ENCODE measurements at places on chromosomes 13 and 19.

- no peak for DNase-seq
These were observed 743 bp downstream of the CHAF1A start for GRCh38 chr19:4403005-4403761.

GRCh38 chr13:106561551-106562170, 6.3 kb downstream of the ARGLU1 start:
- DNase-seq, result no peak

DNA sequence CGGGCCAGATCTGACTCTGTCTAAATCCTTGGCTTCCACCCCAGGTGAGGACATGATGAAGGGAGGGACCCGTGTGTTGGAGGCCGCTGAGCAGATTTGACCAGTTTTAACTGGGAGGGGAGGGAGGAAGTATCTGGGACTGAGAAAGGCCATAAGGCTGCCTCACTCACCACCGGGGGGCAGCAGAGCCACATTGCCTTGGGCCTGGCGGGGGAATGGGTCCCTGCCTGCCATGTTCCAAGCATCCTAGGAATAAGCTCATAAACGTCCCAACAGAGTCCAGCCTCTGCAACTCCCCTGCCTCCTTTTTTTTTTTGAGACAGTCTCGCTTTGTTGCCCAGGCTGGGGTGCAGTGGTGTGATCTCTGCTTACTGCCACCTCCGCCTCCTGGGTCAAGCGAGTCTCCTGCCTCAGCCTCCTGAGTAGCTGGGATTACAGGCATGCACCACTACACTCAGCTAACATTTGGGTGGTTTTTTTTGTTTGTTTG, 15.5 kb downstream of the MAST3 start:
- peak; percentile 71 for DNase-seq

DNA sequence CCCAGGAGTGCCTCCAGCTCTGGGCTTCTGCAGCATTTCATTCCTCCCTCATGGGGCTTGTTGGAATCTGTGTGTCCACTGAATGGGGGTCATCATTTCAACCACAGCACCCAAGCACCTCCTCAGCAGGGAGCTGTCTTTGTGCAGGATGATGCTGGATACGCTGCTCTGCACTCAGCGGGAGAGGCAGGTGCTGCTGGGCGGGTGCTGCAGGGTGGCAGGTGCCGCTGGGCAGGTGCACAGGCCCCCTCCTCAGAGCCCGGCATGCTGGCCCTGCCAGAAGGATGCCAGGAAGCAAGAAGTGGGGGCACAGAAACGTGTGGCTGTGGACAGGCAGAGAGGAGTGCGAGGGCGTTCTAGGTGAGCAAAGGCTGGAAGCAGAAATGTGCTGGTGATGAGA, 121.8 kb upstream of the VSTM2B start:
- no peak for DNase-seq

- DNase-seq, result no peak
These were observed 20.3 kb downstream of the SMIM24 start for GRCh38 chr19:3459965-3460582.

DNA sequence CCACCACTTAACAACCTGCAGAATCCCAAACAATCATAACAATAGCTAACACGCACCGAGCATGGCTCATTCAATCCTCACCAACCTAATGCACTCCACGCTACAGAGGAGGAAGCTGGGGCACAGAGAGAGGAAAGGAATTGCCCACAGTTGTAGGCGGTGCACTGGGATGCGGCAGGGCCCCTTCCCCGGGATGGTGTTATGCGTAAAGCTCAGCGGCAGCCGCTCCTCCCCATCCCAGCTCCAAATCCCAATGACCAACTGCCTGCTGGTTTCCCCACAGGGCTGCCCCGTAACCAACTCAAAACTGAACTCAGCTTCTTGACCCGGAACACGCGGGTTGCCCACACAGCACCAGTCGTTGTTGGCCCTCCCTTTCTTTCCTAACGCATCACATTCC, 42.2 kb downstream of the SERP2 start:
- no peak for DNase-seq

DNA sequence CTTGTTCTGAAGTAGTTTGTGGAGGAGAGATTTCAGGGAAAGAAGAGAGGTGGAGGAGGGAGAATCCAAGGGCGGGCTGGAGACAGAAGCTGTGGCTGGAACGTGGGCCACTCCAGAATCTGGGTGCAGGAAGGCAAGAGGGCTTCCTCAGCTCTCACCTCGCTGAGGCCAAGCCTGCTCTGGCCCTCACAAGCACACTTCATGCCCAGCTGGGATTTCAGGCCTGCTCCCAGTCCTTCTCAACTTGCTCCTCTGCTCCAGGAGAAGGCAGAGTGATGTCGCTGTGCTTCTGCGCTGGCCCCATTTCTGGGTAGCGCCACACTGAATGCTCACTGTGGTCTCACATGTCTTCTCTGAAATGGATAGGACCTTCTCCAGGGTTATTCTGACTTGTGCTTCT, 328.8 kb downstream of the FGF9 start:
- DNase-seq, result no peak

GRCh38 chr19:5977222-5977784, 637 bp downstream of the RANBP3 start:
- DNase-seq, result no peak

DNA sequence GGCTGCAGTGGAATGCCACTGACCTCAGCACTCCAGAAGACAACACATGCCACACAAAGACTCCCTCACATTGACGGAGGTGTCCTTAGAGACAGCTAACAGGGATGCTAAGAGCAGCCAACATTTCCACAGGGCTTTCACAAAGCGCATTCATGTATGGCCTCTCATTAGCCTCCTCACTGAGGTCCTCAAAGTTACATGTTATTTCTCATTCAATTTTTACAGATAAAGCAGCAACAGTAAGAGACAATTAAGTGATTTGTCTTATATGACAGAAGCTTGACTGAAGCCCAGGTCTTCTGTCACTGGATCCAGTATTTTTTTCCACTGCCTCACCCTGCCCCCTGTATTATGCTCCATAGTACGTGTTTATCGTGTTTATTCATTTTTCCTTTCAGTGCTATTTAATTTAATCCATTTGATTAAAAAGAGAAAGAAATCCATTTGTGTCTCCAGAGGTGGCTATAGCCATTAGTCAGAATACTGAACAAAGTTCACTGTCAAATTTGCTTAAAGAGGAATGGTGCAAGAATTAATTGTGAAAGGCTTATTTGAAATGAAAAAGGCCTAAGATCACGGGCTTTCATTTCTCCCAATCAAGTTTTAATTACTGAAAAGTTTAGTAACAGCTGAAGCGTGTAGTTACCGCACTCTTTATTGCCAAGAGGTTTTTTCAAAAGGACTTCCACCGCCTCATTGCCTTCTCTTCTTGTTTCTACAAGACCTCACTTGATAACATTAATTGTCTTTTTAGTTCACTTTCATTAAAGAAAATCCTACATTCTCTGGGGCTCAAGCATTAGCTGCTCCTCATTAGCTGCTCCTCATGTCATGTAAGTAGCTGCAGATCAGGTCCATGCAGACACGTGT, 115.0 kb downstream of the COG6 start:
- no peak for DNase-seq

DNA sequence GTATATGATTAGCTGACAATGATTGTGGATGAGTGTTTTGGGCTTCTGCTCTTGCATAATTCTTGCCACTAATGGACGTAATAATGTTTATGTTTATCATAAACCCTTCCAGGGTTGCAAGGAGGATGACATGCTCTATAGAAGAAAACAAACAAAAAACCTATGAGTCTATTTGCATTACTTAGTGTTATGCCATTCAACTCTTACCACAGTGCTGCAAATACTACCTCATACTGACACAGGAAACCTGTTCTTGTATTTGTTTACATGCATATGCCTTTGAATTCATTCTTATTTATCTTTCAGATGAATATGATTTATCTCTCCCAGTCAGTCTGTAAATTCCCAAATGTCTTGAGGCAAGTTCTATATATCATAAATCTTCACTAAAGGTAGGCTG, 39.6 kb upstream of the FREM2 start:
- no peak for DNase-seq

GRCh38 chr19:6459262-6460098, at the start of gene SLC25A23:
Gene SLC25A23, minus strand, starts transcription at chr19:6459792. Its CDS starts 164 bp downstream, at chr19:6459628.
- peak; percentile 59 for DNase-seq

DNA sequence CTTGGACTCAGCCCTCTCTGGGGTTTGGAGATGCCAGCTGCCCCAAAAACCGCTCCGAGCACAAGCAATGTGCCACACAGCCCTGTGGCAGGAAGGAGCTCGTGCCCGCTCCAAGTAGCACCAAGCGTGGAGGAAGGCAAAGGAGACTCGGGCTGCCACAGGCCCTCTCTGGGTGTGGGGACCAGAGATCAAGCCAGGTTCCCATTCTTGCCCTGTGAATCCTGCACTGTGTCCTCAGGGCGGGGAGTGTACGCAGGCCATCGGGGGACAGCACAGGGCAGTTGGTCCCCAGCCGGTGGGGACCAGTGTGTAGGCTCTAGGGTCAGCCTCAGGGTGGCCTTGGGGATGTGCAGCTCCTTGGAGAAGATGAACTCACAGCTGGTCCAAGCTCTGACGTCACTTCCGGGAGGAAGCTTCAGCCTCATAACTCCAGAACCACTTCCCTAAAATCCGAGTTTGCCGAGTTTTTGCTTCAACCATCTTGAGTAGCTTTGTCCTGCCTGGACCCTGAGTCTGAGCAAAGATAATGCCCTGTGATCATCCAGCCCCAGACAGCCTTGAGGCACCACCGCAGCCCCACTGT, 9.3 kb upstream of the CPAMD8 start:
- no peak for DNase-seq

- no peak for DNase-seq
These were observed 21.5 kb upstream of the SDHAF1 start for GRCh38 chr19:35973487-35973886.

- peak; percentile 31 for DNase-seq
These were observed 406.2 kb downstream of the EFNB2 start for GRCh38 chr13:106129273-106129672.

- peak; percentile 87 for DNase-seq
These were observed 11.3 kb upstream of the IGSF23 start for GRCh38 chr19:44602081-44602480.
